Stimulated activated effector memory CD8-positive, alpha-beta T cell treated with anti-CD3 and anti-CD28 coated beads, Interleukin-12 subunit alpha, Interleukin-12 subunit beta, amount 100 ng/mL, for 72 hours (primary cell): ENCODE measurements at places on chromosomes 5 and 9.

DNA sequence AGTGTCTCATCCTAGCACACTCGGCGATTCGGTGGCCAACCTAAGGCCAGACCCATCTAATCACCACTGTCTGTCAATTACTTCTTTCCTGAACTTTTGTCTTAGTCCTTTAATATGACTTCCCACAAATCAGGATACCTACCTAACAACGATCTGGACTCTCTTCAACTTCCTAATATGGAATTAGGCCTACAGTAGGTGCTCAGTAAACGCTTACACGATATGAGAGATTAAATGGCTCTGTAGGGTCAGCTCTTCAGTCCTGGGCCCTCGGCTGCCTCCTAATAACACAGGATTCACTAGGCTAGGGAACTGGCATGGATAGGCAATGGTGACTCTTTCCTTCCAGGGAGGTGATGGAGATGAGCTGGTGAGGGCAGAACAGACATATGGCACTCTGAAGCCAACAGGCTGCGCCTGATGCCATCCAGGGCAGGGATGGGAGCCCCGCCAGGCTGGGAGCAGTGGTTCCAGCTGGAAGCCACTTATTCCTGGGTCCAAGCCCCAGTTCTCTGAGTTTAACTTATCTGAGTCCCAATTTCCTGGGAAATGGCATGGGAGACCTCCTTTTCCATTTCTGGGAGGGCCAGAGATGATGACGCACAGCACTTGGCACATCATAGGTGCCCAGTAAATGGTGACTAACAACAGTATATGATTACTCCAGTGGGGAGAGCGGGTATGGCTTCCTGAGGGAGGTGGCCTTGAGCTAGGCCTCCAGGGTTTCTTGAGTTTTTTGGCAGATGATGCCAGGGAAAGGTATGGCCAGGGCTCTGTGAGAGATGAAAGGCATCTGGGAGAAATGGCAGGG lies 7.3 kb downstream of the PDGFRB start:
- DNase-seq = no peak

- no peak for DNase-seq
Observed at GRCh38 chr9:68746525-68746924, 41.5 kb downstream of the PIP5K1B start.

GRCh38 chr5:81726297-81726696 lies 24.6 kb downstream of the SSBP2 start:
- DNase-seq = no peak

- no peak for DNase-seq
Observed at GRCh38 chr9:95773053-95773418, 102.5 kb upstream of the ERCC6L2 start.

- DNase-seq = no peak
Observed at GRCh38 chr9:13491138-13491492, 211.6 kb upstream of the MPDZ start.

DNA sequence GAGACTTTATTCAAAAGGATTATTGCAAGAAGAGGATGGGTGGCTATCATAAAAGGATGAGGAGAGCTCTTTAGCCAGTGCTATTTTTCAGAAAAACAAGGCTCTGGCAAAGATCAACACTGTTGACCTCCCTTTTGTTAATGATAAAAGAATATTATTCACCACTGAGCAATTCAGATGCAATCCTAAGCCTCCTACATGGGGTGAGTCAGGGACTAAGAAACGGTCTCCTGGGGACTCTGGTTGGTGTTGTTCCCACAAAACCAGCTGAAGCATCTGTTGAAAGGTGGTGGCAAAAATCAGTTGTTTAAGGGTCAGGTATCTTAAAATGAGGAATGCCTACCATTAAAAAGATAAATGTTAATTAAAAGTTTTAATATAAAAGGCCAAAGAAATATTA lies 7.7 kb upstream of the GCNT1 start:
- no peak for DNase-seq

DNA sequence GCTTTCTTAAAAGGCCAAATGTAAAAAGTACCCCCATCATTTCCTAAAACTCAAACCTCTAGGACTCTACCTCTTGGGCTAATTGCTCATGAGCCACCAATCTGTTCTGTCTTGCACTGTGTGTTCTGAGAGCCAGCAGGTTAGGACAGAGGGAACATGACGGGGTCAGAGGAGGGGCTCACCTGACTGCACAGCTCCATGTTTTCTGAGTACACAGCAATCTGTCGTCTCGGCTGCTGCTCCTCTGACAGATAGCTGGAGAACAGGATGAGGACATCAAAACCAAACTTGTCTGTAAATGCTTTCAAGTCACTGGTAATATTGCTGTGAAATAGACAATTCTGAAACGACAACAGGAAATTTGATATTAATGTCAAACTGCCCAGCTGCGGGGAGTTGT lies 50.9 kb upstream of the PCA3 start:
- DNase-seq = no peak

DNA sequence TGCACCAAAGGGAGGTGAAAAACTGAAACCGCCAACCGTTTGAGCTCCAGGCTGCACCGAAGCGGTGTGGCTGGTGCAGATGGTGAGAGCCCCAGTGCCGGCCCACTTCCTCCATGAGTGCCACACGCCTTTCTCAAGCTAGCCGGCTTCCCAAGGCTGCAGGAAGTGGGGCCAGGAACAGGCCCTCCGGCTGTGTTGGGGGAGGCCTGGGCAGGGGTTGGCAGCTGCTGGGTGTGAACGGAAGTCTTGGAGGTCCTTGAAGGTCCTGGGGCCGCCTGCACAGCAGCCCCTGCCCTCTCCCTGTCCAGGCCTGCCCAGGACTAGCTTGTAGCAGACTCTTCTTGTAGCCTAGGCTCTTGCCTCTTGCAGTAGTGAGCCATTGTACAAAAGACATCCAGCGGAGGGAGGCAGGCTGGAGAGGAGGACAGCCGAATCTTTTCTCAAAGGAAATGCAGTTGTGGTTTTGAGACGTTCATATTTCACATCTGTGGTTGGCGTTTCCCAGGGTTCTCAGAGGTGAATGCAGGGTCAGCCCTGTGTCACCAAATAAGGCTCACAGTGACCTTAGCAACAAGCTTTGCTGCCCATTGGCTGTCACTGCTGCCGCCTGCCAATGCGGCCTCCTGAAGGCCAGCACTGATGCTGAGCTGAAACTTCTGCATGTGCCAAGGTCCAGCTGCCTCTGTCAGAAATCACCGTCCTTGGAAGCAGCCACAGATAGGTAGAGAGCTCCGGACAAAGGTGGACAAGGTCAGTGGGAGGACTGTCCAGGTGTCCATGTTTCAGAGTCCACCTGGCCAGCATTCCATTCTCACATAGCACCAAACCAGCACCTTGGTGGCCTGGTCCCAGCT lies 23.9 kb downstream of the IRF1 start:
- DNase-seq = peak; percentile 90

DNA sequence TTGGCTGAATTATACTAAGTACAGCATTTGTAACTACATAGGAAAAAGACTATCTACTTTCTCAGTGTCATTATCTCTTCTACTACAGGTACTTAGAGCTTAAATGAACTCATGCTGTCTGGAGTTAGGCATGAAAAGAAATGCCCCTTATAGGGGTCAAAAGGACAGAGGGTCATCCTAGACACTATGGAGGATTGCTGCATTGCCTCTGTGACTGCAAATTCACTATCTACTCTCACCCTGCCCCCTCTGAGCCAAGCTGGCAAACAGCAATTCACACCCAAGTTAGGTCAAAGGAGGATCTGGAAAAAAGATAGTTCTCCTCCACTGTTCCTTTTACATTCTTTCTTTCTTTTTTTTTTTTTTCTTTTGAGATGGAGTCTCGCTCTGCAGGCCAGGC lies 36.7 kb downstream of the ANKRD31 start:
- DNase-seq = no peak

DNA sequence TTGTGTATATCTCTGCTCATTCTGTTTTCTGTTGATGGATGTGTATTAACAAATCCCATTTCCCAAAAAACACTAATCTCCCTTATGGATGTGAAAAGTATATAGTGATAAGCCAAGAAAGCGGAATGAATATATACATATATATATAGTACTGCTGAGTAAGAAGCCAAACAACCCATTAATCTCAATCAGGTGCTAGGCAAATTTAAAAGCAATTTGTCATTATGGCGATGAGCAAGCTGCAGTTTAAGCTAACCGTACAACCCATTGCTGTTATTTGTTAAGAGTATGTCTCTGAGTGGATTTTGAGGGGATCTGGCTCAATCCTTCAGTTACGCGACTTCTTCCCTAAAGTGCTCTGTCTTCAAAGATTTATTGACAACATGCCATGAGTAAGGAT lies 640.4 kb upstream of the ARRDC3 start:
- no peak for DNase-seq

DNA sequence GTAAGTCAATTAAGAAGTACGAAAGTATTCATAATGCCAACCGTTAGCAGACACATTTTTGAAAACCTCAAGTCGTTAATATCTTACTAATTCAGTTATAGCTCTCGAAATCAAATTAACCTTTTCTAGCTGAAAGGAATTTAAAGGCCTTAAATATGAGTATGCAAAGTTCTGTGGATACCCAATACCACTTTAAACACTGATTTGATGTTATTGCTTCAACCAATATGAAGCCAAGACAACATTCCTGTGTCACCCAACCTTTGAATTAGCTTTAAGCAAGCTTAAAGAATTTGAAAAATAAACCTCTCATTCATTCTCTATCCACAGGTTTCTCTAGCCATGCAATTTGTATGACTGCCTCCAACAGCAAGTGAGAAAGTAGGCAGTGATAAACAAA lies 204.5 kb downstream of the MCTP1 start:
- no peak for DNase-seq

GRCh38 chr5:132708645-132709044 lies 28.7 kb downstream of the KIF3A start:
- no peak for DNase-seq

GRCh38 chr5:33662722-33663427 lies 222.1 kb downstream of the TARS1 start:
- DNase-seq = no peak

DNA sequence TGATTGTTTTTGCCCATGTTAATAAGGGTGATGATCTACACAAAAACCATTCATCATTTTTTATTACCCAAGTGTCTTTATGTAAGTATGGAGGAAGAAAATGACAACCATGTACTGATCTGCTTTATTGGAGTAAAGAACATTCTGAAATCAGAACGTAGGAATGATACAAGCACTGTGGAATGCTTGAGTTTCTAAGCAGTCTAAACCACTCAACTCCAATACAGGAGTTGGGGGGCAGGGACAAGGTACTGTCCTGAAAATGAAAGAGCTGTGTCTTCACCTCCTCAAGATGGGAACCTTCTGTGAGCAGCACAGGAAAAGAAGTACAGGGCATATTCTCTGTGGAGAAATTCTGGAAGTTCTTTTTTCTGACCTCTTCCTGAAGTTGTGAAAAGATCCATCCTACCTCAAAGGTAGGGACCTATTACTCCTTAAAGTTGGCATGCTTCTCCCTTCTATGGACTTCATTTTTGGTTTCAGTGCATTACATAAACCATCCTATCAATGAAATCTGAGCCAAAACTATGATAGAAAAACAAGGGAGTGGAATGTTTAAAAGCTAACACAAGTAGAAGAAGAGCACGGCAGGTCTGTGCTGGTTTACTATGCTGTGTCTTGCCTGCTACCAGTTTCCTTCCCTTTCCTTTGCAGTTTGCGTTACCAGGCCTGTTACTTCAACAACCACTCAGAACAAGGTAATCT lies 202.6 kb downstream of the SEMA5A start:
- no peak for DNase-seq

- DNase-seq = no peak
Observed at GRCh38 chr5:20678386-20678785, 690.4 kb upstream of the CDH18 start.

GRCh38 chr5:17314907-17315471 lies 97.6 kb downstream of the BASP1 start:
- DNase-seq = no peak

DNA sequence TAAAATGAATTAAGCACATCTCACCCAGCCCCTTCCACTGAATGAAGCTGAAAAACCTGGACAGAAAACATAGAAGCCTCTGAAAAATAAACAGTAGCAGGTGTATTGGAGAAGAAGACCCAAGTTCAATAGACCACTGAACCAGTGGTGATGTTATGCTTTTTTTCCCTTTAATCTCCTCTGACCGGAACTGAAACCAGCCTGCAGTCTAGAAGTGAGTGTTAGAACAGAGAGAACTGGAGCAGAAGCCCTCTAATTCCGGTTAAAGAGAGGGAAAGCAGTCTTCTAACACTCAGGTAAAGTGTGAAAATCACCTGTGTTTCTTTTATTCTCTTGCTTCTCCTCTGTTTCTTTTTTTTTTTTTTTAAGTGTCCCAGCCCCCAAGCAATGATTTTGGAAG lies 83.5 kb upstream of the CCL21 start:
- DNase-seq = no peak

DNA sequence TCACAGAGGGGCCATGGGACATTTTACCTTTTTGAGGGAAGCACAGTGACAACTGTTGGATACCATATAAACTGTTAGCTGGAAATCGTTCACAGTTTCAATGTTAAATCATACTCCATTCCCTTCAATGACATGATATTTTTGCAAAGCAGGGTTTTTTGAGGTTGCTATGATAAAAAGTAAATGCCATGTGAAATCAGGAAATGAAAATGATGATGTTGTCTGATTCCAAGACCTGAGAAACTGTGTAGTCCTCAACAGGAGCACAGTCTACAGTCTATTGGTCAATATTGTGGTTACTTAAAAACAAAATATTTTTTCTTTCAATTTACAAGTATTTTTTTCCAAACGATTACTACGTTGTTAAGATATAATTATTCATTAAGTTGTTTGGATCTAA lies 24.0 kb upstream of the ADAM19 start:
- DNase-seq = no peak

GRCh38 chr9:14479163-14479560 lies 165.2 kb upstream of the NFIB start:
- no peak for DNase-seq

- no peak for DNase-seq
Observed at GRCh38 chr5:135135530-135136226, 101.7 kb upstream of the PITX1 start.

- DNase-seq = no peak
Observed at GRCh38 chr9:15007698-15008097, 97.5 kb upstream of the FREM1 start.

DNA sequence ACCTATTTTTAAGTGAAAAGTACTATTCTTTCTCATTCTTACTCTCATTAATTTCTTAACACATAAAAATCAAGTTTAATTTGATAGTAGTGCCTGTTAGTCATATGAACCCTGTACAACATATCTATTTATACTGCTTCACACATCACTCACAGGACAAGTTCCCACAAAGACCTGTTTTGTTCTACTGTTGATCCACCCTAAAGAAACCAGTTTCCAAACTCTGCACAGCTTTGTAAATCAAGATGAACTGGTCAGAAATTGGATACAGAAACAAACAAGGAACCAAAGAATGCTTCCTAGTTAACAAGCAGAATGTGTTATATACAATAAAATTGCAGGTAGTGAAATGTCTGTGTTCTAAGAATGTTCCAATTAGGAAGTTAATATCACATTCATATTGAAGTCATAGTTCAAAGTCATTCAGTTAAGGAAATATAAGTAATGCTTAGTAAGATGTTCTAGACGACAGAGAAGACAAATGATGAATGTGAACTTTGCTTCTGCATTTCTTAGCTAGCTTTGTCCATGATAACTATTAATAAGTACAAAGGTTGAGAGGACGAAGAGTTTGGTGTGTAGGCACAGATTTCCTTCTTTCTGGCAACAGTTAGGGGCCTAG lies 33.4 kb downstream of the C9orf85 start:
- no peak for DNase-seq

- DNase-seq = no peak
Observed at GRCh38 chr5:3948838-3949237, 353.2 kb downstream of the IRX1 start.

- no peak for DNase-seq
Observed at GRCh38 chr5:179862891-179863290, 4.3 kb upstream of the MRNIP start.
